ENCODE measurements at places on chromosomes 5 and 9.

- no peak for DNase-seq
These were observed 2.1 kb upstream of the OGN start for GRCh38 chr9:92406477-92406876.

DNA sequence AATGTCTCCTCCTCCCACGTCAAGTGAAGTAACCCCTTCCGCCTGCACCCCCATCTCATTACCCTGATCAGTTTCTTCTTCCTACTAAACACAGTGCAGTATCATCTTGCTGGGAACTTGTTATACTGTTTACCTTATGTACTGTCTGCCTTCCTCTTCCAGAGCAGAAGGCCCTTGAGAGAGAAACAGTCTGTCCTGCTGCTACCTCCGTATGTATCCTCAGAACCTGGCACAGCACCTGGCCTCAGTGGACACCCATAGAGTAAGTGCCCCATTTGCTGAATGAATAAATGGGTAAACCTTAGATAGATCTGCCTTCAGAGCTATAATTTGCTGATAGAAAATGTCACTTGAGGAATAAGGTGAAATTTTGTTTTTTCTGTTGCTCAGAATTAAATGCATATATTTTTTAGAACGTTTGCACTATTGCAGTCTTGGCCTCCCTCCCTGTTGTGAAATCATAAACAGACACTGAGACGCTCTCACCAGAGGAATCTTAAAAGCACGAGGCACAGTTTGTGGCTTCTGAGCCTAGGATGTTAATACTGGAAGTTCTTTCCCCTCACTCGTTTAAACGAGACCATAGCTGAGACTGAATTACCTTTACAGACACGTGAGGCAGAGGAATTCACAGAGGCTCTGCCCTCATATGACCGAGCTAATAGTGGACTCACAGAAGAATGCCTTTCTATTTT lies 223.1 kb upstream of the DAP start:
- DNase-seq: no peak

- no peak for DNase-seq
These were observed 201.3 kb downstream of the ALDH1A1 start for GRCh38 chr9:72751541-72751940.

GRCh38 chr5:57316798-57317327 lies 143.0 kb downstream of the GPBP1 start:
- DNase-seq: no peak

DNA sequence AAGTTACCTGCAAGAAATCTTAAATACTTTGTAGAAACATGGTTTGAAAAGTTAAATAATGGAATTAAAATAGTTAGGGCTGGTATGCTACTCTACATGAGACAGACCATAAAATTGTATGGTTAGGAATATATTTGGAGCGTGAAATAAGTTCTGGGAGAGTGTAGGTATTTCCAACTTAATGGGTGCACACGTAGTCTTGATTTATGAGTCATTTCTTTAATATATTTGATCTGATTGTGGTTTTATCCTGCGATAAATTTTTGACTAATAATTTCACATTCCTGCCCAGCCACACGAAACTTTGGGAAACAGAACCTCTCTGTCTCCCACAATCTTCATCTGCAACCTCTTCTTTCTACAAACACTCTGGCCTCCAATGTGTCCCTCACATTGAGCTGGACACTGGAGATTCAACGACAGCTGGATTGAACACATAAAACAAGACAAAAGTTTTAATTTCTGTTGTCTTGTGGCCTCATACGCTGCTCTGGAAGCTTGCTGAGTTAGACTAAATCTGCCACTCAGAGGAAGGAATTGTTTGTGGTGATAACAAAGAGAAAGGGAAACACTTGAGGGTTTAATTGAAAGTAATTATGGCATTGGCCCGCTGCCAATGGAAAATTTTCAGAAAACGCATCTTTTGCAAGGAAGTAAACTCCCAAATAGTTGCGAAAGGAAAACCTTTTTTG lies 201.8 kb upstream of the ZNF608 start:
- DNase-seq: no peak

DNA sequence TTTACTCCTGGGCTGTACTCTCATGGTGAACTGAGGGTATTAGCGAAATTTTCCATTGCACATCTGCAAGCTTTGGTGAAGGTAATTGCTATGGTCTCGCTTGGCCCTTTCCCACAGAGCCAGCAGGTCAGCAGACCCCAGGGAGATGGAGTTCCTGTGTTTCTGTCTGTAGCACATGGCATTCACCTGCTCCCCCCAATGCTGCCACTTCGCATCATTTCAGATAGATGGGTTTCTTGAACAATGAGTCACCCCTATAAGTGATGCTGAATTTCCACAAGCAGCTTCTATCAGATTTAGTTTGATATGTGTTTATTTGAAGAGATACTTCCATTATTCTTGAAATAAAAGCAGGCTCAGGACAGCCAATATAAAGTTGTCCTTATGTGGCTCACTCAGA lies 117.8 kb downstream of the ERCC6L2 start:
- DNase-seq: no peak

GRCh38 chr5:132059696-132060500 lies 557 bp upstream of the IL3 start:
- no peak for DNase-seq

DNA sequence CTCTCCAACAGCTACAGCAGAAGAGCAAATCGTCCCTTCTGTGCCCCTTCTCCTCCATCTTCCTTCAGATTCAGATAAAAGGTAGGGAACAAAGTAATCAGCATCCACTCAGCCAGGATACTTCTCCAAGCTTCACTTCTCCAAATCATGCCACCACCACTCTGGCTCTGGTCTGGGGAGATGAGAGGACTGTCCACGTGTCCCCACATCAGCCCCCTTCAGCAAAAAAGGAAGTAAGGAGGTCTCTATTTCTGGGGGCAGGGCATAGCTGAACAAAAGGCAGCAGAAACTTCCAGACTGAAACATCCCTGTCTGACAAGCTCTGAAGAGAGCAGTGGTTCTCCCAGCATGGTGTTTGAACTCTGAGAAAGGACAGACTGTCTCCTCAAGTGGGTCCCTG lies 116.9 kb downstream of the C5orf15 start:
- no peak for DNase-seq

DNA sequence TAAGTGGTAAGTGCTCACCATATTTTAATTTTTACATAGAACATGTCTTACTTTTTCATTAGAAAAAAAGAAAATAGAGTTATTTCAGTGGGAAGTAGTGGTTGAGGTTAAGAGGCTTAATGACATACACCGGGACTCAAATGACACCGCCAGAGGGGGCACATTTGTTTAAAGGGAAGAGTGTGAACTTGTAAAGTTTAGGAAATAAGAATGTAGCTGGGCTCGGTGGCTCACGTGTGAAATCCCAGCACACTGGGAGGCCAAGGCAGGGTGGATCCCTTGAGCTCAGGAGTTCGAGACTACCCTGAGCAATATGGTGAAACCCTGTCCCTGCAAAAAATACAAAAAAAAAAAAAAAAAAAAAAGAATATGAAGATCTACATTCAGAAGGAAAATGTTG lies 43.4 kb upstream of the TNFAIP8 start:
- DNase-seq: no peak

- no peak for DNase-seq
These were observed 172.5 kb downstream of the RAB3C start for GRCh38 chr5:58755397-58755796.

- DNase-seq: no peak
These were observed 22.8 kb upstream of the RGMB start for GRCh38 chr5:98750693-98751092.

- DNase-seq: no peak
These were observed 2.5 kb downstream of the C1QTNF2 start for GRCh38 chr5:160367885-160368284.

DNA sequence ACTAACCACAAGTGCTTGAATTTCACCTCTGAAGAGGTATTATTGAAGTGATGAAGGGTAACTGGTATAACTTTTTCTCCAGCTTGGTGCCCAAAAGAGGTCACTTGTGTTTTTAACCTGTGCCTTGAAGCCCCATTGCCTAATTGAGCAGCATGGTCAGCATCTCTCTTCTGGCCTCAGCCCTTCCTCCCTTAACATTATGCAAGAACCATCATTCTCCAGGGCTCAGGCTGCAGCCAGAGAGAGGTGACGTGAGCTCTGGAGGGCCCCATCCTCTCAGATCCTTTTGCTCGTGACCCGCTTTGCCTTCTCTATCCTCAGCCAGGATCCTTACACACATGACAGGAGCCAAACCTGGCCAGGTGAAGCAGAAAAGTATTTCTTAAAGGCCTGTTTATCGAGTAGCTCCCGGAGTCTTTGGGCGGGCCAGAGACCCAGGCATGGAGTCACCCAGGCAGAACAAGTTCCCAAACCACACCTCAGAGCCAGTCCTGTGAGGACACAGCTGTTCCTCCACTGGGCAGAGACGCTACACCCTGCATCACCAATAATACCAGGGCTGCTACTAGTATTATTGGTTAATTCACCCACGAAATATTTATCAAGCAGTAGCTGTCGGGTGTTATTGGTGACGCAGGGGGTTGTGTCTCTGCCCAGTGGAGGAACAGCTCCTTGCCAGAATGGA lies 29.6 kb upstream of the BOD1 start:
- no peak for DNase-seq

- DNase-seq: no peak
These were observed 488.5 kb downstream of the CTNND2 start for GRCh38 chr5:11415751-11416150.

GRCh38 chr5:150013931-150014330 lies 13.4 kb downstream of the HMGXB3 start:
- no peak for DNase-seq

GRCh38 chr5:144774197-144774596 lies 603.5 kb downstream of the KCTD16 start:
- no peak for DNase-seq

DNA sequence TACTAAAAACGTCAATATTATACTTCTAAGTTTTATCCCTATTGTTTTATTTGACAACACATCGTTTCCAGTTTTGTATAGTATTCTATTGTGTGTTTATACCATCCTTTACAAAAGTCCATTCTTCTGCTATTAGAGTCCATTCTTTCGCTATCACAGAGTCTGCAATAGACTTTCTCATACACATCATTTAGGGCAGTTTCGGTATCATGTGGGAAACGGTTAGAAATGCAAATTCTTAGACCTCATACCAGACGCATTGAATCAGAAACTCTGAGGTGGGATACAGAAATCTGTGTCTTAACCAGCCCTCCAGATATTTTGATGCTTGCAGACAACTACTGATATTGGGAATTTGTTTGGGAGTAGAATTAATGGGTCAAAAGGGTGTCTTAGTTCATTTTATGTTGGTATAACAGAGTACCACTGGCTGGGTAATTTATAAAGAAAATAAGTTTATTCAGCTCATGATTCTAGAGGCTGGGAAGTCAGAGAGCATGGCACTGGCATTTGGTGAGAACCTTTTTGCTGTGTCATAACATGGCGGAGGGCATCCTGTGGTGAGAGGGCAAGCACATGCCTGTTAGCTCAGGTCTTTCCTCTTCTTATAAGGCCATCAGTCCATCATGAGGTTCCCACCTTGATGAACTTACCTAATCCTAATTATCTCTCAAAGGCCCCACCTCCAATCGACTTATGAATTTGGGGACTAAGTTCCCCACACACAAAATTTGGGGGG lies 21.1 kb downstream of the CARTPT start:
- no peak for DNase-seq

DNA sequence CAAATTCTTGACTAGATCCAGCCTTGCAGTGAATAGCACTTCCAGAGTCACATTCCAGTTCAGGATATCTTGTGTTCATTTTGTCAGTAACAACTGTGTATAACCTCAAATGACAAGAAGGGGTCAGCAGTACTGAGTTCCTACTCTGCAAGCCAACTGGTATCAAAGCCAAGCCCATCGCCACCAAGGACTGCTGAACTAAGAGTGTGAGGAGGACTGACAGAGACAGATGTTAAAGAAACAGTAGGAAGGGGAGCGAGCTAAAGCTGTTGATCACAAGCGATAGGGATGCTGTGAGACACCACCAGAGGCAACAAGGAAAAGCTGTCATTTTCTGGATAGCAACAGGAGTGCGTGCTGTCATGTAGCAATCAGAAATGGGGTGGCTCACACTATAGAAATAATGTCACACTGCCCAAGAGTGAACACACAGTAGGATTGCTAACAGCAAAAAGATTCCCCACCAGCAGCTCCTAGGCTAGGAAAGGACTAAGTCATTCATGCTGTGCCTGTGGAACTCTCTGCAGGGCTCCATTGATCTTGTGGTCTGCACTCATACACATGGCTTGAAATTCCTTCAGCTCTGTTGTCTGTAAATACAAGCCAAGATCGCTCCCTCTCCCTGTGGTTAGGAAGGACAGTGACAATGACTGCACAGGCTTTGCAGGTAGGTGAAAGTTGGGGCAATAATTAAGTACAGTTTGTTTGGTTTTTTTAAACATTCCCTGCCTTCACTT lies 658.6 kb downstream of the NR2F1-AS1 start:
- DNase-seq: no peak

GRCh38 chr9:13049223-13049622 lies 230.3 kb downstream of the MPDZ start:
- DNase-seq: no peak

GRCh38 chr5:61625681-61626621 lies 293.9 kb downstream of the ZSWIM6 start:
- no peak for DNase-seq

DNA sequence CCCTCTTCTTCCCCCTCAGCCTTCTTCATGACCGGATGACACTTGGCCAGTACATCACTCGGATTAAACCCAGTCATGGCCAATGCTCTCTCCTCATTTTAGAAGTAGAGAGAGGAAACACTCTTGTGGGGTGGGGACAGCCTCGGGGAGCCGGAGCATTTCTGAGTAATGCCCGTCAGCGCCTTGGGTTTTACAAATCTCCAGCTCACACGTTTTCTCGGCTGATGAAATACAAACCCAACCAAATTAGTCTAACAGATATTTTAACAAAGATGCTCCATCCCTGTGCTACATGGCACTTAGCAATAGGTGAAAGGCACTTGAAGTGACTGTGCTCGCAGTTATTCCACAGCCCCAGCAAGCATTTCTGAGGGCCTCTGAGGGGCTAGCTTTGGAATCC lies 51.7 kb downstream of the ZNF366 start:
- DNase-seq: no peak

- no peak for DNase-seq
These were observed 127.3 kb downstream of the MACROH2A1 start for GRCh38 chr5:135271533-135272310.

DNA sequence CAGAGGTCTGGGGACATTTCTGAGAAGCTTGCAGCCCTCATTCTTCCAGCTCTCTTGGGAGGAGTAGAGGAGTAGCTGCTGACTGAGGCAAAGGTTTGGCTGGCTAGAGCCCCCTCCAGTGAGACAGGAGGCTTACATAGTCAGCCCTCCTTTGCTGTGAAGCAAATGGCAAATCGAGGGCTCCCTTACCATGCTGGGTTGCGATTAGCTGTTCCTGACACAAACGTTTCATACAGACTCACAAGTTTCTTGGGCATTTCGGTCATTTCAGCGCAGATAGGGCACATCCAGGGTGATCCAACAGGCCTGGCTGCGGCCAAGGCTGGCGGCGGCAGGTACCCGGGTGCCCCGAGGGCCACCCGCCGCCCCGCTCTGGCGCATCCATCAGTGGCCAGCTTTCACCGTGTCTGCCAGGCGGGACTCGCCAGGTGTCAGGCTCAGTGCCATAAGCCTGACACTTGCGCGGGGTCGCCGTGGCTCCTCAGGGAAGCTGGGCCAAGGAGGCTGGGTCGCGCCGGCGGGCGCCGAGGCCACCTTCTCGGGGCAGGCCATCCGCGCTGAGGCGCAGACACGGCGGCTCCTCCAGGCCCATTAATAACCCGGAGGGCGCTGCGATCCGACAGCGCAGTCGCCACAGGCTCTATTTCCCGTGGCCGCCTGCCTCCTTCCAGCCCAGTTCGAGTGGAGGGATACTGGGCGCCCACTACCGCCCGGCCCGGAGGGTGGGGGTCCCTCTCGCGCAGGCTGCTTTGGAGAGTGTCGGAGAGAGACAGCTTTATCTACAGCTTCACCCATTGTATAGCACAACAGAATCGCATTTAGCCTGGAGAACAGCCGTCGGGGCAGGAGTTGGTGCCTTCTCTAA lies 9.1 kb downstream of the PRDM6 start:
- no peak for DNase-seq
